ENCODE measurements at places on chromosomes 4 and X.

DNA sequence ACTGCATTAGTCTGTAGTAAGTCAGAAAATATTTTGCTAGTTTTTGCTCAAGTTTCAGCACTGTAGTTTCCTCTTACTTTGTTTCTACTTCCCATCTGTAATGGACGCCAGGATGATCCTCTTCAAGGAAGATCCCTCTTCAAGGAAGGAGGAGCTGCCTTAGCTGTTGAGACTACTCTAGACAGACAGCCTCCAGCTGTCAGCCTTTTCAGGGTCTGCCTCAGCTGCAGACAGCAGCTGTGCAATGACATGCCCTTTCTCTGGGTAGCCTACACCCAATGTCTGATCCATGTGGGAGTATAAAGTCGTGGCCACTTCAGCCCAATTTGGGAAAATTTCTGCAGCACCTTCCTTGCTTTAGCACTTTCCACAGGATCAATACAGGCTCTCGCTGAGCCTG lies 281.0 kb upstream of the MAOA start:
- no peak for DNase-seq

- no peak for DNase-seq
These were observed 1.9 kb downstream of the USP38 start for GRCh38 chr4:143186649-143187048.

GRCh38 chrX:18353931-18354368 lies 538 bp downstream of the SCML2 start:
- DNase-seq = no peak

DNA sequence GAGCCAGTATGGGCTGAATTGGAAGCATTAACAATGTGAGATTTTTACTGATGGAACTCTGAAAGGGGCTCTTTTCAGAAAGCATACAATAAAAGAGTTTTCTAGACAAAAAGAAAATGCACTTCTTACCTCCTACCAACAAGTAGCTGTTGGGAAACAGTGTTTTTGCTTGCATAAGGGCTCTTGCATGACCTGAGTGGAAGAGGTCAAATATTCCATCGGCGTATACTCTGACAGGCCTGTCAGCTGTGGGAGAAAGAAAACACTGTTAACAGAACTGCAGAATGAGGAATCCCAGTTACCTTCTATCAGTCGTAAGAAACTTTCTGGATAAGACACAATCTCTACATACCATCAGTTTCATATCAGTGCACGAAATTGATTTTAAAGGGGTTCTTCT lies 39.5 kb downstream of the PCYT1B start:
- DNase-seq = no peak

- no peak for DNase-seq
These were observed 150.6 kb downstream of the PRDM5 start for GRCh38 chr4:120771907-120772306.

GRCh38 chr4:145414841-145415240 lies 66.8 kb upstream of the SMAD1 start:
- DNase-seq = no peak

DNA sequence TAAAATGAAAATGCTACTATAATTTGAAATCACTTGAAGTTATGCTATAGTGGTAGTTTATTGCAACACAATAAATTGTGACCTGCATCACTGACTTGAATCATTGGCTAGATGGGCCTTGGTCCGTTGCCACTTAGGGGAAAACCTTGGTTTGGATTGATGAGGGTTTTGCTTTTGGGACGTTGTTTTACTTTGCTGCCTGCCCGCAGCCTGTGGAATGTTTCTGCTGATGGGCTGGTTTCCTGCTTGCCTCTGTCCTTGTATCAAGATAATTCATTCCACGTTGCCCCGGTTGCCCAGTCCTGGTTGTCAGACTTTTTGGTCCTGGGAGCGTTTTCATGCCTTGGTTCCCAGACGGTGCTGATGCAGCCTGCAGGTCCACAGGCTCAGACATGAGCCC lies 18.3 kb downstream of the HADH start:
- DNase-seq = no peak

DNA sequence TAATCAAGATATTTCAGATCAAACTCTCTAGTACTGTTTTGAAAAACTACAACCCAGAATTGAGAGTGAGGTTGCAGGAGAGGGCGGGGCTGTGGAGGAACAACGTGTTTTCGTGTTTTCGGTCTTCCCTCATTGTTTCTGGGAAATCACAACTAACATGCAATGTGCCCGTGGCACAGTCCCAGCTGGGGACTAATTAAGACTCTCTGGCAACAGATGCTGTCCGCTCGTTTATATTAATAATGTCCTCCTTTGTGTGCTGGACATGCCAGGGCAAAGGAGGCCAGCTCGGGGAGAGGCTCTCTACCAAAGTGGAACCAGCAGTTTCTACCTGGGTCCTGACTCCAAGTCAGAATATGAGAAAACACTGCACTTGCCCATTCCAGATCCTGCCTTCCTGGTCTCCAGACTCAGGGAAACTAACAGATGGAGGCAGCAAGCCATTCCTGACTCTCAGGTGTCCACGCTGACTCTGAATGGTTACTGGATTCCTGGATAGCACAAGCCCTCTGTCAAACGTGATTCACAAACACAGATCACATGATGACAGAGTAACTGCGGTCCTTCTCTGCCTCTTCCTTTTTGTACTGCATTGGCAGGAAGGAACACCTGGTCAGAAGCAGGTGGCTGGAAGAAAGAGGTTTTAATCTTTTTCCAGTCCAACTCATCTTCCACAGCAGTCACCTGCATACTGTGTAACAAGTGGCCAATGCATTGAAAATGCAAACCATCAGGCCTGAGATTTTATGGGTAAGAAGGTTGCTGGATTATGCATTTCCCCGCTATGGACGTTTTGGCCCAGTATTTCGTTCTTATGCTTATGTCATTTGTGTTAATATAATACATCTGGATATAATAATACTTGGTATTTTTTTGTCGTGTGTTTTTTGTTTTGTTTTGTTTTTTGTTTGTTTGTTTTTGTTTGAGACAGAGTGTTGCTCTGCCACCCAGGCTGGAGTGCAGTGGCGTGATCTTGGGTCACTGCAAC lies 65.0 kb downstream of the COQ2 start:
- DNase-seq = no peak
